ENCODE measurements at places on chromosomes 4 and X.

DNA sequence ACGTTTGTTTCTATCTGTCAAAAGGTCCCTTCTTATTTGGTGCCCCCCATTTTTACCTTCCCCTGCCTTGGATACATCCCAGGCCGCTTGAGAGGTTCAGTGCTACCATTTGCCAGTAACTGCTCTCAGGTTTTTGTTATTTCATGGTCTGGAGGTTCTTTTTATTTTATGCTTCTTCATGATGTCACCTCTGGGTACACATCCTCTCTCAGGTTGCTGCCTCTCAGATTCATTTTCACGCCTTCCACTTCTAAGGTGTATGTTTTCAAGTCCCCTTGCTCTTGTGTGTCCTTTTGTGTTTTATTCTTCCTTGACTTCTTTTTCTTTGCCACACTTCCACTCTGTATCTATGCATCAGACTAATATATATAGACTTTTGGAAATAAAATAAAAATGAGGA lies 640.1 kb upstream of the AADAT start:
- DNase-seq = no peak

- DNase-seq = no peak
Observed at GRCh38 chr4:137343221-137343620, 189.1 kb downstream of the PCDH18 start.

DNA sequence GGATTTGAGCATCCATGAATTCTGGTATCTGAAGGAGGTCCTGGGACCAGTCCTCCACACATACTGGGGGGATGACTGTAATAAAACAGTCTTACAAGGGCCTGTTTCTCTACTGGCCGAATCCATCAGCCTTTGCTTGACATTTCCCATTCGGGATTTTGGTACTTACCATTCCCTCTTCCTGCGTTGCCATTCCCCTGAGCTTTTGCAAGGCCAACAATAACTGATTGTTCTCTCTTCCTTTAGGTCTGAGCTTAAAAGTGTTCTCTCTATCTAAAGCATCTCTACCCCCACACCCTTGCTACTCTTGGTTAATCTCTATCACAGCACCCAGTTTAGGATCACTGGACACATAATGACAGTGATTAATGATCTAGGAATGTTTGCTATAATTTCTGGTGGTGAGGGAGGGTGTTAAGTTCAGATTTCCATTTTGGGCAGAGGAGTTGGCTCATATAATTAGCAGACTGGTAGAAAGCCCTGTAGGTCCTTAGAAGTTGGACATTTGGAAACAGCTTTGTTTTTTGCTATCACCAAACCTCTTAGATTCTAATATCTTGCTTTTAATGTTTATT lies 29.4 kb downstream of the TMA16 start:
- DNase-seq = no peak

GRCh38 chr4:79198951-79199587 lies 126.8 kb downstream of the NAA11 start:
- DNase-seq = no peak

DNA sequence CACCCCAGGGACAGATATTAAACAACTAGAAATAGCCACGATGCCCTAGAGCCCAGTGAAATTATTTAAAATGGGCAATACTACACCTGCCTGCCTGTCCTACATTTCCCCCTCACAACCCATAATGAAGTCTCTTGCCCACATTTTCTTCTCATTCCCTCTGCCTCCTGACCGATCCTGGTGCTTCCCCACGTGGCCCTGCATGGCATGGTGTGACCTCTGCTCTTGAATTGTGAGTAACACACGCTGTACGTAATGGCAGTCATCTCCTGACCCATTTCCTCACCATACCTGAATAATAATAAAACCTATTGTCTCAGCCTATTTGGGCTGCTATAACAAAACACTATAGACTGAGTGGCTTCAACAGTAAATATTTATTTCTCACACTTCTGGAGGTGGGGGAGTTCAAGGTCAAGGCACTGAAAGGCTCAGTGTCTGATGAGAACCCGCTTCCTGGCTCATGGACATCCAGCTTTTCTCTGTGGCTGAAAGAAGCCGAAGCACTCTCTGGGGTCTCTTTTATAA lies 77.0 kb upstream of the ENPP6 start:
- DNase-seq = no peak

- DNase-seq = no peak
Observed at GRCh38 chr4:12911750-12912358, 572.3 kb downstream of the RAB28 start.

DNA sequence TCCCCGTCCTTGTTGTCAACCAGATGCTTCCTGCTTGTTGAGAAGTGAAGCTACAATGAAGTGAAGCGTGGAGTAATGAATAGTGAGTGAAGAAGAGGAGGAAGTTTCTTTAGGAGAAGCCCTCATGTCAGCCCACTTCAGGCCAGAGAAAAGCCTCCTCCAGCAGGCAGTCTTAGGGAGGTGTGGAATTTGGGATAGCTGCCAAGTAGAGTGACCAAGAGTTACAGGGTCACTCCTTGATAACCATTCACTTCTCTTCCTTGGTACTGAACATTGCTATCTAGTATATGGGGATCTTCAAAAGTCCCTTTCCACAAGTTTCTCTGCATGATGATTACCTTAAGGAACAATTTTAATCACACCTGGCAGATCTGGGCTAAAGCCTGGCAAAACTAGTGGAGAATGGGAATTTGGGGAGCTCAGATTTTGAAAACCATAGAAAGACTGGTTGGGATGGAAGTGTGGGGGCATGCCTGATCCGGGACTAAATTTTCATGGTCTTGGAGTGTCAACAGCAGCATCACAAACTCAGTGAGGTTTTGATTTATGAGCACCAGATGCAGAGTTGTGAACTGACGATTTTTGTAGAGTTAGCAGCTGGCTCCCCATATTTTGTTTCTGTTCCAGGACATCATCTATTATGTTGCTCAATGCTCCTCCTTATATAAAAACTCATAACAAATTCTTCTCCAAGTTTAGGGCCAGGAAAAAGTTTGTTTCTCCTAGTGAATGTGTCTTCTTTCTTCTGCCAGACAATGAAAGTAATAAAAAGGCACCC lies 53.1 kb downstream of the IGSF1 start:
- DNase-seq = no peak

DNA sequence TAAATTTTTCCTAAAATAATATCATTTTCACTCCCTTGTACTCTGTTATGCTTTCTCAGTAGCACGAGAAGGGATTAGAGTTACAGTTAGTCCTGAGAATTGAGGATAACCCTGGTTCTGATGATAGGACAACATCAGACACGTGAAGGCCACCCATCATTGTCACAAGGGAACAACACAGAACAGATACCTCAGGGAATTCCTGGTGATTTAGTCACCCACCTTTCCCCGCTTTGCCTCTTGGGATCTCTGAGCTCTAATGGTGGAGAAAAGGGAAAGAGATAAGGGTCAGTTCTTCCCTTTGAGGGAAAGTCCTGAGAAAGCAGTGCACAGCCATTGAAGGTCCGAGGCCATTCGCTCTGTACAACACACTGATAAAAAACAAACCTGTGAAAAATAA lies 112.3 kb upstream of the GALNT7 start:
- DNase-seq = no peak

DNA sequence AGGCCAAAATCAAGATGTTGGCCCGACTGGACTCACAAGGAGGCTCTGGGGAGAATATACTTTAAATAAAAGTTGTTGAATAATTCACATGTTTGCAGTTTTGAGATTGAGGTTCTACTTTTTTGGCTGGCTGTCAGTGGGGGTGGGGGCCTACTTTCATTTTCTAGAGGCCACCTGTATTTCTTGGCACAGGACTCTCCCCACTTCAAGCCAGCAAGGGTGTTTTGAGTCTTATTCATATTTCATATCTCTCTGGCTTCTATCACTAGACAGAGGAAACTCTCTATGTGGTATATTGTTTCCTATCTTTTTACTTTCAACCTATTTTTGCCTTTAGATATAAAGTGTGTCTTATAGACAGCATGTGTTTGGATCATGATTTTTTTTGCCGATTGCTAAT lies 266.4 kb downstream of the PRR32 start:
- no peak for DNase-seq

DNA sequence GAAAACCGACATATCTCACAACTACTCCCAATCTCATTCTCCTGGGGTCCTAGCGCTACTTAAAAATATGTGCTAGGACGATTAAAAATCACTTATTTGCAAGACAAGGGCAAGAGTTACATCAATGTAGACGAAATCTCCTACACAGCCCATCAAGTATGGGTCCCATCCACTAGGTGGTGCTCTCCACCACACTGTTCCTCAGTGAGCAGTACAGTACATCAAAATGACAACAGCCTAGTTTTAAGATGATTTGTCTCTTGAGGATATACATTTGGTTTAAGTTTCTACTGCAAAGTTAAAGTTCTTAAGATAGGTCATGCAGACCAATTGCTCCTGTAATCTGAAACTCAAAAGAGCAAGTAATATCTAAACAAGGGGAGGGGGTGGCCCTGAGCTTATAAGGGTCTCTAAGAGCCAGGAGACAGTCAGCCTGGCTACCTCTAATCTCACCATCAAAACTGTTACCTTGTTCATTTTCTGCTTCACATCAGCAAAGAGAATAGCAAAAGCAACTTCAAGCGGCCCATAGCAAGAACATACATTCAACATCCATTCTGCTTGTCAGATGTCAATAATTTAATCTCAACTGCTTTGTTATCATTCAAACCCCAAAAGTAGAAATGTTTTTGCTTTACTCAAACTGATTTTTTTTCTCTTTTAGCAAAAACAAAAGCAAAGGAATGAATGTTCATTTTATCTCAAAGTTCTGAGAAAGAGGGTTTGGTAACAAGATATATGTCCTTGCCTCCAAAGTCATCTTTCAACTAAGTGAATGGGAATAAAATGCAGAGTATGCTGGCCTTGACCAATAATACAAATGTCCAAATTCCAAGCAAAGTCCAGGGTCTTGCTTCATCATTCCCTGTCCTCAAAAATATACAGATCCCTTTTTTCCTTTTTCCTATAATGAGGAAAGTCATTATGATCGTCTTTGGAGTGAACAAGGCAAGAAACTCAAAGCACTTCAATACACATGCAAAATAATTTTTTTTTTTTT lies 53.1 kb downstream of the STX18 start:
- DNase-seq = no peak

DNA sequence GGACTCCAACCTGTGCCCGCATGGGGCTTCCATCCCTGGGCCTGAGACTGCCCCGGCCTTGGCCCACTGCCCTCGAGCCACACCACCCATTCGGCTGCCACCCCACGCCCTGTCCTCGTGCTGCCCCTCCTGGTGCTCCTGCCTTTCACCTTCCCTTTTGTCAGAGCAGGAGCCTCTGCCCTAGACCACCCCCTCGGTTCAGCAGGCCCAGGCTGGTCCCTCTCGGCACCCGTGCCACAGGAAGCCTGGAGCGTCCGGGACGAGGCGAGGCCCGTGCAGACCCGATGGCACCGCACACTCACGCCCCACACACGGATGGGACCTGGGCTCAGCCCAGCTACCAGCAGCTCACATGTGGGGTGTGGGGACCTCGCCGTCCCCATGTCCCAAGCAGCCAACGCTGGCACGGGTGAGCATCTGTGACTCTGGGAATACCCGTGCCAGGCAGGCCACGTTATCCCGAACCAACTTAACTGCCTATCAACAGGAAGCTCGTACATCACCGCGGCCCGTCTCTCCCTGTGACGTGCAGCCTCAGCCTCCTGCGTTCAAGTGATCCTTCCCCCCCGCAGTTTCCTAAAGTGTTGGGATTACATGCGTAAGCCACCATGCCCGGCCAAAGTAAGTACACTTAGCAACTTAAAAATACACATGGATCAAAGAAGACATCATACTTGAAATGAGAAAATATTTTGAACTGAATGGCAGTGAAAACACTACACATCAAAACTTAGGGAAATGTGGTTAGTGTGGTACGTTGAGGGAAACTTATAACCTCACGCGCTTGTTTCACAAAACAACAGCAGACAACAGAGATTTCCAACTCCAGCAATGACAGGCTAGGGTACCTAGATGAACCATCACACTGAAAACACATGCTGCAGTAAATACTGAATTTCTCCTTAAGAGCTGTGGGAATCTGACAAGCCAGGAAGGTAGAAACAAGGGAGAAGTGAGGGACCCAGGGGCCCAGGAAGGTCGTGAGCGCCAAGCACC lies 29.0 kb downstream of the LRPAP1 start:
- DNase-seq = no peak

DNA sequence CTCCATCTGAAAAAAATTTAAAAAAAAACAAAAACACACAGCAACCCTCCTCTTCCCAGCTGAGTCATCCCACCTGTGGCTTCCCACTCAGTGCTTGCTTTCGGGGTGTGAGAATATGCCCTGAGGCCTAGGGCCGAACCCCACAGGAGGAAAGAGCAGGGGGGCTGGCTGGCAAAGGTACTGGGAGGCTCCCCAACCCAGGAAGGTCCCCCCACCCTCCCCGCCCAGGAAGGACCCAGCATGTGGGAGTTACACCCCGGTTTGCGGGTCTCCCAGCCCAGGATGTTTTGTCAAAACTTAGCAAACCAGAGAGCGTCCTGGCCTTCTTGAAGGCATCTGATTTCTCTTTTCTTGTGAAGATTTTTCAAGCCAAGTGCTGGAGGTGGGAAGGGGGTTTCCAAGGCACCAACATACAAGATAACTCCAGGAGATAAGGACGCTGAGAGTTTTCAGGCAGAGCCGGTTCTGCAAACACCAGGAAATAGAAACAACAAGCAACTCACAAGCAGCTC lies 25.7 kb upstream of the CSF2RA start:
- no peak for DNase-seq

DNA sequence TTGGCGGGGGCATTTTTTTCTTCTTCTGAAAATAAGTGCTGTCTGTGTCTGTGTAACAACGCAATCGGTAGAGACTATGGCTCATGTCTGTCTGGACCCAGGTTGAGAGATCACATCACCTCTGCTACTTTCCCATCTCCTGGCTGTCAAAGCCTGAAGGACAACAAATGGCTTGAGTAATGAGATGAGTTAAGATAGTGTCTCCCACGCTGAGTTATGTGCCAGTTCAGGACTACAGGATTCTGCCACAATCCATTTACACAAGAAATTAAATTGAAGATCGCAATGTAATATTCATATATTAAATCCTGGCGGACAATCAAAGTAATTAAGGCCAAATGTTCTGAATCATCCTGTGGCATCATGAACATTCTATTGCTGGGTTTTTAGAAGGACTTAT lies 16.5 kb upstream of the ARHGAP36 start:
- DNase-seq = no peak

GRCh38 chr4:26178854-26179253 lies 142.0 kb upstream of the RBPJ start:
- no peak for DNase-seq

Measured in D721Med (cell line).